HEK293T (cell line): ENCODE measurements at places on chromosomes 6 and 20.

DNA sequence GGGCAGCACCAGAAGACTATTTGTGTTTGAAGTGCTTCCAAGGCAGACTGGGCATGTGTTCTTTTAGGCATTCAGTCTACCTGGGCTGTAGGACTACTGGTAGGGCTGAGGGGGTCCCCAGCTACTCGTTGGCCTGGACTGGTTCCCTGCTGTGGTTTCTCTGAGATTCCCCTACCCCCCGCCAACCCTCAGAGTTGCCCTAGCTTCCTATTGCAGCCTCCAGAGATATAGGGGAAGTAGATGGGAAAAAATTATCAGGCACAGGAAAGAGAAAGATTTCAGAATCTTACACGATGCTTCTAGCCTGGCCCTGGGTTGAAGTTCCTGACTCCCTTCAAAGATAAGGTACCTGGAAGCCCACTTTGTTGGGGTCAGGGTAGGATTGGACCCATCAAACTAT lies 22.5 kb downstream of the BRPF3 start:
- no peak for DNase-seq

DNA sequence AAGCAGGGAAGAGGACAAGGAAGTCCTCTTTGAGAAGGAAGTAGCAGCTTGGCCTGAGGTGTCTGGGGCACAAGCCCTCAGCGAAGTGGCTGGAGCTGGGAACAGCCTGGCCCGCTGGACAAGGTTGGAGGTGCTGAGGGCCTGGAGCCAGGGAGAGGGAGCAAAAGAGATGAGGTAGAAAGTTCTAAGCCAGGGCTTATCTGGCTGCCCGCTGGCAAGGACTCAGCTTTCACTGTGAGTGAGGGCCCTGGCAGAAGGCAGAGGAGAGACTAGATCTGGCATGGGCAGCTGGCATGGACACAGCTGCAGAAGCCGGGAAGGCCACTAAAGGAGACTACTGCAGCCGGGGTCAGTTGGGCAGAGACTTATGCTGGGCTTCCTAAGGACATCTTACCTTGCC lies 21.8 kb upstream of the PCMTD2 start:
- no peak for DNase-seq

DNA sequence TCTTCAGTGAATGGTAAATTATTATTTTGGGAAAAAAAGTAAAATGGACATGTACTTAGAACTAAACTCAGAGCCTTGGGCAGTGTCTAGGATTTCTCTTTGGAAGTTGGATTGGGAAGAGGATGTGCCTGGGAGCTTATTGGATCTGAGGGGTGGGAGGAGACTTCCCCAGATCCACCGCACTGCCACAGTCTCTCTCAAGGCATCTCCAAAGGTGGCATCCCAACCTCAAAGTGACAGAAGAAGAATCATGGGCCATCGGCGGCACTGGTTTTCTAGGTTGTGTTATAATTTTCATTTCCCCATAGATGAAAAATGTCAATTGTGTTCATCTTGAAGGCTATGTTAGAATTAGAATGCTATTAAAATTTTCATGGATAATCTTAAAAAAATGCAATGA lies 66.8 kb upstream of the CD93 start:
- DNase-seq, result no peak

- no peak for DNase-seq
Observed at GRCh38 chr20:40704828-40705227, 15.8 kb upstream of the MAFB start.

- no peak for DNase-seq
Observed at GRCh38 chr6:44049989-44050871, 77.0 kb downstream of the MRPL14 start.

DNA sequence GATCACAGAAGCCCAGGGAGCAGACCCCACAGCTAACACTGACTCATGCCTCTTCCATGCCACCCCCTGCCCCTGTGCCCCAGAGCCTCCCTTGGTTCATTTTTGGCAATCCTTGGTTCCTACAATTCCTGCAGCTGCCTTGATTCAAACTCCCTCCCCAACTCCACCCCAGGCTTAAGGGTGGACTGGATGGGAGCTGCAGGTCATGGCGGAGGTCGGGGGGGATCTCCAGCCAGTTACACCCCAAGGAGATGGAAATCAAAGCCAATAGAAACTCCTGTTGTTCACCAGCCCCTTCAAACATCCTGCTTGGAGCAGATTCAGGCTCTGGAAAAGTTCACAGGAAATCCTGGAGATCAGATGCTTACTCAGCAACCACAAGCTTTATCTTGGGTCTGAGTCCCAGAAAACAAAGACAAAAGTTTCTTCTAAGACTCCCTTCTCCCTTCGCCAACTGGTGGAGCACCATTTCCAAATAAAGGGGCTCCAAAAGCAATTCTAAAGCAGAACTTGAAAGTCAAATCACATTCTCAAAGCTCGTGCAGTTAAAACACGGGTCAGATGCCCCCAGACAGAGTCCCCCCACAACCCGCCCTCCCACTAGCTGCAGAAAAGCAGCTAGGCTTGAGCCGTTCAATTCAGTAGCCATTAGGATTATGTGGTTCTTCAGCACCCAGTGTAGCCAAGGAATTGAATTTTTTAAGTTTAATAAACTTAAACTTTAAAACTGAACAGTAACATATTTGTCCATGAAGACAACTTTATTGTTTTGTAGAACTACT lies 149.5 kb downstream of the ANKRD60 start:
- DNase-seq, result no peak

GRCh38 chr6:8785223-8785622 lies 349.9 kb upstream of the SLC35B3 start:
- DNase-seq, result no peak

DNA sequence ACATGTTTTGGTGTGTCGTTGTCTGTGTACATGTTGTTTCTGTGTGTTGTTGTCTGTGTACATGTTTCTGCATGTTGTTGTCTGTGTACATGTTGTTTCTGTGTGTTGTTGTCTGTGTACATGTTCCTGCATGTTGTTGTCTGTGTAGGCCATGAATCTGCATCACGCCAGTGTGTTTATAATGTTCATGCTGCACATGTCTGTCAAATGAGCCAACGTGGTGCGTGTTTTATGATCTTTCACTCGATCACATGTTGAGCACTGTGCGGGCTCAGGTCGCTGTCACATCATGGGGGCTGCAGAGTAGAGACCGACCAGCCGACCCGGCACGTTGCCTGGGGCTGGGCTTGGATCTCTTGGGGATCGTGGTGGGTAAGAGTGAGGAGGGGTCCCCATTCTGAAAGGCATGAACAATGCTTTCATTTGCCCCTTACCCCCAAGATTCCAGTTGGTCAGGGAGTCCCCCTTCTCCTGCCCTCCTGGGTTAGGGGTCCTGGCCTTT lies 26.5 kb upstream of the SLCO4A1 start:
- no peak for DNase-seq

DNA sequence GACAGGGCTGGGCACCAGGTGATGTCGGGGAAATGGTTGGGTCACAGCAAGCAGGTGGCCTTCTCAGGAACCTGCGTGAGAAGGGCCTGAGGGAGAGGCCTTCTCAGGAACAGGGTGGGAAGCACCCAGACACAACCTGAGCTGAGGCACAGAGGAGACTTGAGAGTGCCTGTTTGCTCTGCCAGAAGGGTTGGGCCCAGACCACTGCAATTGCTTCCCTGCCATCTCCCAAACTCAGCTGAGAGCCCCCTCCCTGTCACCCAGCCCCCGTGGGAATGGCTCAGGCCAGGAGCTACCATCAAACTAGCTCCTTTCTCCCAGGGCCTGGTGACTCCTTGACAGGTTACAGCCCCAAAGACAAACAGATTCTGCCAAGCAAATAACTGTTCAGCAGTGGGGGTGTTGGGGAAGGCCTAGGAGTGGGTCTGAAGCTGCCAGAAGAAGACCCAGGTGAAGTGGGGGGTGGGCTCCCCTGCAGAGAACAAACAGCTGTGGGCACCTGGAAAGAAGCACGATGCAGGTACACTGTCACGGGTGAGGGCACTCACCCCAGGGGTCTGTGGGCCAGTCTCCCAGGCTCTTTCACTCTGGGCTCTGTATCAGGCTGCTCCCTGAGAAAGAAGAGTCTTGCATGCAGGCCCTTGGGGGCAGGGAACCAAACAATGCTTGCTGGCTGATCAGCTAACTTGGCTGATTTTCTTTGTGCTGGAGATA lies 30.4 kb upstream of the SPDEF start:
- DNase-seq, result no peak

DNA sequence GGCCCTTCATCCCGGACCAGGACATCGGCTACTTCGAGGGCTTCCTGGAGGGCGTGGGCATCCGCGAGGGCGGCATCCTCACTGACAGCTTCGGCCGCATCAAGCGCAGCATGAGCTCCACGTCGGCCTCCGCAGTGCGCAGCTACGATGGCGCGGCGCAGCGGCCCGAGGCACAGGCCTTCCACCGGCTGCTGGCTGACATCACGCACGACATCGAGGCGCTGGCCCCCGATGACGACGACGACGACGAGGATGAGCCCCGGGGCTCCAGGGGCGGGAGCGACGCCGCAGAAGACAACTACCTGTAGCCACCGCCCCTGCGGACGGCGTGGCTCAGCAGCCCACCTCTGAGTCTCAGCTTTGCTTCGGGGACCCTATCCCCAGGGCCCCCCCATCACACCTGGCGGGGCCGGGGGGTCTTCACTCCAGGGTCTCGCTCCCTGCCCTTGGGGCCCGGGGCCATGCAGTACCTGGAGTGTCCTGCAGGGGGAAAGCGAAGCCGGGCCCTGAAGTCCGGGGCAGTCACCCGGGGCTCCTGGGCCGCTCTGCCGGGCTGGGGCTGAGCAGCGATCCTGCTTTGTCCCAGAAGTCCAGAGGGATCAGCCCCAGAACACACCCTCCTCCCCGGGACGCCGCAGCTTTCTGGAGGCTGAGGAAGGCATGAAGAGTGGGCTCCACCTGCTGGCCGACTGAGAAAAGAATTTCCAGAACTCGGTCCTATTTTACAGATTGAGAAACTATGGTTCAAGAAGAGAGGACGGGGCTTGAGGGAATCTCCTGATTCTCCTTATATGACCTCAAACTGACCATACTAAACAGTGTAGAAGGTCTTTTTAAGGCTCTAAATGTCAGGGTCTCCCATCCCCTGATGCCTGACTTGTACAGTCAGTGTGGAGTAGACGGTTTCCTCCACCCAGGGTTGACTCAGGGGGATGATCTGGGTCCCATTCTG lies 20.8 kb upstream of the HCK start:
- DNase-seq, result peak; percentile 88
